ENCODE measurements at places on chromosomes 5 and 9.

- no peak for DNase-seq
Observed at GRCh38 chr5:141986072-141986471, 17.2 kb downstream of the RNF14 start.

GRCh38 chr5:133569347-133569746, 43.0 kb downstream of the FSTL4 start:
- DNase-seq: no peak

- DNase-seq: no peak
Observed at GRCh38 chr5:144510845-144511579, 340.3 kb downstream of the KCTD16 start.

DNA sequence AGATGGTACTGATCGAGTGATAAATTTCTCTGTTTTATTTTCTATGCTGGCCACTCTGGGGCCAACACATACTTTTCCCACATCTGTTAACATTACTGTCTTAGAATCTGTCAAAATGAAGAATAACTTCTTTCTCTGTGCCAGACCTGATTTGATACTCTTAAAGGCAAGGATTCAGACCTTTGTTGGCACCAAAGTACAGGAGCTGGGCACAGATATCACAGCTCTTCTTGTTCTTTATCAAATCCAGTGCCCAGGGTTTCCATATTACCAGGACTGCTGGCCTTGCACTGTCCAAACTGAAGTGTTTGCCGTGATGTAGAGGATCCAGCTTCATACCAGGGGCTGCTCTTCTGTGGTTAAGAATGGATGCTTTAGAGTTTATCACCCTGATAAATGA, 20.9 kb downstream of the ZNF474 start:
- DNase-seq: no peak

DNA sequence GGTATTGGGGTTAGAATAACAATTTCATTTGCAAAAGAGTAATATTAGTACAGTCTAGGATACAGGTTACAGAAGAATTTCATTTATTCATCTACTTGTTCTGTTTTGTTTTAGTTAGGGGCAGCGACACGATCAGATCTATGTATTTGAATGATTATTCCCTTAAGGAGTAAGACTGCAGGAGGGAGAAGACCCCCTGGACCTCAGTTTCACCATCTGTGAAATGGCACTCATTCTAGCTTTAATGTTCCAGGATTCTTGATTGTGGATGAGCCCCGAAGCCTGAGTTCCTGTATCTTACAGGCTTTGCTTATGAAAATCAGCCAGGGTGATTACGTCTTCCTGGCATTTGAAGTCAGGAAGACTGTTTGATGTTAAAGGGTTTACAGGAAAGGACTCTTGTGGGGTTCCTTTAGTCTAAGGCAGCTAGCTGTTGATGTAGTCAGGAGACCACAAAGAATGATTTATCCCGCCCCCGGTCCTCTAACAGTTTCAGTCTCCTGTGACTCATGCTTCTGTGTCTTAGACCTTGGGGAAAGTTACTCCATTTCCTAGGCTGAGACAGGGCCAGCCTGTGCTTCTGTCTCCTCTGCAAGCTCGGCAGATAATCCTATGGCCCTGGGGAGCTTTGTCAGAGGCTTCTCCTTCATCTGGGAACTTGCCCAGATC, 11.5 kb downstream of the SMIM3 start:
- no peak for DNase-seq

- no peak for DNase-seq
Observed at GRCh38 chr9:75824816-75825568, 65.5 kb upstream of the PCSK5 start.

DNA sequence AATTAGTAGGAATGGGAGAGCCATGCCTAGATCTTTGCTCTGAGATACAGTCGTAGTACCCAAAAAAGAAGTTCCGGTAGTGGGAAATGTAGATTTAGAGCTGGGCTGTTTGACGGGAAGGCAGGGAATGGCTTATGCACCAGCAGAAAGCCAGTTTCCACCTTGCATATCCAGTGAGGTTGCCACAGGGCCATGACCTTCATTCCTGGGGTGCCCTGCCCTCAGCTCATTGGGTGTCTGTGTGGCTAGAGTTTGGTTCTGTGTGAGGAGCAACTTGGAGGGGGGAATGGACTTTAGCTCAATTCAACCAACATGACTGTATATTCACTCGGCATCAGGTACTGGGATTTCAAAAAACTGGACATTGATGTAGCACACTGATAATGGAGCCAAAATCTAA, 300.1 kb downstream of the MLLT3 start:
- no peak for DNase-seq

DNA sequence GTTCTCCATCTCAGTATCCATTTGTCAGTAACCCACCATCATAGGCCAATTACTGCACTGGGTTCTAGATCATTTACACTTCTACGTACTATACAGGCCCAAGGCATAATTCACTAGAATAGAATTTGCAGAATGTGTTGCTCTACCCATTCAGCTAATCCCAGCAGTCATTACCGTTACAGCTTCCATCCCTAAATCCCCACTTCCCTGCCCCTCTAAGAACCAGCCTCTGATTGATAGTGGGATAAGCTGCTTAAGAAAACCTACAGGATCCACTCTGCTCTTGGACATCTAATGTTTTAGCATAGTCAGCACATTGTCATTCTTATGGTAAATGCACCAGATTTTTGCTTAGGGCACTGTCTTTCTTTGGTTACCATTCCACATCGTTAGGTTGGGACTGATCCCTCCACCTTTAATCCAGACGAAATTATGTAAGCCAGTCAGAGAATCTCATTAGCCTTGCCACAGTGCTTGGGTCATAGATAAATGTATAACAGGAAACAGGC, 39.3 kb upstream of the CHD1 start:
- no peak for DNase-seq
